Fibroblast of the aortic adventitia (primary cell): ENCODE measurements at places on chromosomes 6 and 20.

GRCh38 chr6:140156131-140156530 lies 781.7 kb upstream of the CITED2 start:
- no peak for DNase-seq

DNA sequence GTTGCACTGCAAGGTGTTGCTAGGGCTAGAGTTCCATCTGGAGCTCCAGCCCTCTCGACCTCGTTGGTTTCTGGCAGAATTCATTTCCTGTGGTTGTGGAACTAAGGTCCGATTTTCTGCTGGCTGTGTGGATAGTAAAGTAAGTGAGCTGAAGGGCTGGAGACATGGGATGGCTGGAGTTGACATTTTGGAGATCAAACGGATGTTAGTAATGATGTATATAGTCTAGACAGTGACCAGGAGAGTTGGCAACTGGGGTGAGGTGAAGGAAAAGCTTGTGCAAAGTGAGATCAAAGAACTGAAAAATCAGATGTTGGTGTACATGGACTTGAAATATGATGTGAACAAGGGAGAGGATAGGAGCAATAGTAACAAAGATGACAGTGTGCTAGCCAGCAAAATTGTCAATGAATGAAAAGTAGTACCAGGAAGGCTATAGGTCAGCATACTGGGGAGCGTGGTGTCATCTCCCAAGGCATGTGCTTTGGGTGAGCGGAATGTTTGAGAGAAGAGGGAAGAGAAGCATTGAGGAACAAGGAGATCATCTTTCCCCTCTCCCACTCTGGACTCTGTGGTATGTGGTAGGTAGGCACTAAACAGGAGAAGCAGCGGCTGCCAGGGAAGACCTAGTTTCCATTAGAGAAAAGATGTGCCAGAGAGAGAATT lies 7.8 kb downstream of the QRSL1 start:
- DNase-seq, result no peak

- peak; percentile 85 for DNase-seq
Measured at GRCh38 chr6:6724539-6725467, 136.3 kb downstream of the LY86 start.

GRCh38 chr6:142946181-142946923 lies 1.4 kb upstream of the HIVEP2 start:
- peak; percentile 98 for DNase-seq

DNA sequence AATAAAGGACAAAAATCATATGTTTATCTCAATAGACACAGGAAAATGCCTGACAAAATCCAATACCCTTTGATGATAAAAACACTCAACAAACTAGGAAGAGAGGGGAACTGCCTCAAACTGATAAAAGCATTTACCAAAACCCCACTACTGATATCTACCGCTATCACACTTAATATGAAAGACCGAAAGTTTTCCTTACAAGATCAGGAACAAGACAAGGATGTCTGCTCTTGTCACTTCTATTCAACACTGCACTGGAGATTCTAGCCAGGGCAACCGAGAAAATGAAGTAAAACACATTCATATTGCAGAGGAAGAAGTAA lies 25.1 kb downstream of the GZF1 start:
- DNase-seq, result no peak

DNA sequence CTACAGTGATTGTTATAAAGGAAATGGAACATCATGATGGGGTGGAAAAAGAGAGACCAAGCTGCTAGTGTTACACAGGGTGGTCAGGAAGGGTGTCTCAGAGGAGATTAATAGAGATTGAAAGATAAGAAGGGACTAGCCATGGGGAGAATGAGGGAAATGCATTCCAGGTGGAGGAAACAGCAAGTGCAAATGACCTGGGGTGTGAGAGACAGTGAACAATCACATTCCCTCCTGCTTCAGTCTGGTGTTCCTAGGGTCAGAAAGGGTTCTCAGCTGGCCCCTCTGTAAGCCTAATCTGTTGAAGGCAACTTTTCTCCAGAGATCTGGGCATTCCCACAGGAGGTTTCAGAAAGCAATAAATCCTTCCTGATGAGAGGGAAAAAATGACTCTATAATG lies 3.6 kb upstream of the KCNB1 start:
- DNase-seq, result no peak
